ENCODE measurements at places on chromosomes 12 and 14.

DNA sequence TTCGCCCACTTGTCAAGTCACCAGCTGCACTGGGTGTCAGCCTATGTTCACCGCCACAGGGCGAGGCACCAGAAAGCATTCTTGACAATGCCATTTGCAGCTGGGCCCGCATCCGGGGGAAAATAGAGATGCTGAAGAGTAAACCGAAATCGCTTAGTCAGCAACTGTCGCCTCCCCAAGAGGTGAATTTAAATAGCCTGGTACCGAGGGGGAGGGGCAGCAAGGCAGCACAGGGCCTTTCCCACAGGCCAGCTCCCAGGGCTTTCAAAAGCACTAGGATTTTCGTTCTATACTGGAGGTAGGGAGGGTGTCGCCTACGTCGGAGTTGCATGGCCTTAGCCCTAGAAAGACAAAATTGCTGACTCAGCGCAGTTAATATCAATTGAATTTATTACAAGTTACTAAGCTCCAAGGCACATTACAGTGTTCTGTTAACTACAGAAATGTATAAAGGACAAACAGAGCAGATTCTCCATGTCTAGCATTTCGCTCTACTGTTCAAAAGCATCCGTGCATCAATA, 4.3 kb downstream of the IRF2BPL start:
- no peak for DNase-seq

- no peak for DNase-seq
Measured at GRCh38 chr14:105694961-105695360, 168.6 kb downstream of the TMEM121 start.

- no peak for DNase-seq
Measured at GRCh38 chr14:103801459-103801858, 45.9 kb downstream of the PPP1R13B start.

GRCh38 chr12:68349921-68350606, 17.9 kb upstream of the MDM1 start:
- DNase-seq = no peak

DNA sequence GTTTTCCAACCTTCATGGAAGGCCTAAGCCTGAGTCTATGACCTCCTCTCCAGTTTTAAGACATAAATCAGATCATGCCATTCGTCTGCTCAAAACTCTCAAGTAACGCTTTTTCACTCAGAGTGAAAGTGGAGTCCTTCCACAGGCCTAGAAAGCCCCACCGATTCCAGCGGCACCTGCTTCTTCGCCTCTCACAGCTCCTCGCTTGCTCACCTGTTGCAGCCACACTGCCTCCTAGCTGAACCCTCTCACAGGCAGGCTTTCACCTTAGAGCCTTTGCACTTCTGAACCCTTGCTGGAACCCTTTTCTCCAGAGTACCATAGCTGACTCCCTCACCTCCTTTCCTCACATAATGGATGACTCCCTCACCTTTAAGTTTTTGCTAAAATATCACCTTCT, 301.1 kb downstream of the ZFP36L1 start:
- DNase-seq = no peak

DNA sequence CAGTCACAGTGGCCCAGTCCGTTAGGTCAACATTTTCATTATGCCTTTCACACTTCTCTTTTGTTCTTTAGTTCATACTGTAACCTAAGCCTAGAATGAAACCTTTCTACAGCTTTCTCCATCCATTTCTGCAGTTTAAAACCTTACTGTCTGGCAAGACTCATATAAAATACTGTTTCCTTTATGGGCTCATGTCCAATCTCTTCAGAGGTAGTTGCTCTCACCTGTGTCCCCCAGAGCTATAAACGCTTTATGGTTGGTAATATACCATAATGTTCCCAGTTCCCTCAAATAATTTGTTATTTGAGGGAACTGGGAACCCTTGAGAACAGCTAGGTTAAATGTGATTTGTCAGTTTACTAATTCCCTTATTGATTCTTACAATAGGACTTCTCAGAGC, 83.0 kb downstream of the SRGAP1 start:
- no peak for DNase-seq

DNA sequence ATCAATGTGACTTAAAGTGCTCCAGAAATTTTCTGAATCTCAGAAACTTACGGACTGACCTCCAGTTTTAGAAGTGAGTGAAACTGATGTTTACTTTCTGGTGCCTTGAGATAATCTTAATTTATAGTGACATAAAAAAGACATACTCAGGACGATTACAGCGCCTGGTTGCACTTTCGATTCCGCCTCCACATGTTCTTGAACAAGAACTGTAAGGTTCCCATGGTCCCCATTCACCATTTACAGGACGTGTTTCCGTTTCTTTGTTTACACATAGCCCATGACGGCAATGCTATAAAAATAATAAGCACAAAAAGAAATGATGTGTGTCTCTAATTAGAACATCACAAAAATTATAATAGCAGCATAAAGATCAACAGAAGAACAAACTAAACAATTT, 98.2 kb downstream of the ADAMTS20 start:
- DNase-seq = no peak

DNA sequence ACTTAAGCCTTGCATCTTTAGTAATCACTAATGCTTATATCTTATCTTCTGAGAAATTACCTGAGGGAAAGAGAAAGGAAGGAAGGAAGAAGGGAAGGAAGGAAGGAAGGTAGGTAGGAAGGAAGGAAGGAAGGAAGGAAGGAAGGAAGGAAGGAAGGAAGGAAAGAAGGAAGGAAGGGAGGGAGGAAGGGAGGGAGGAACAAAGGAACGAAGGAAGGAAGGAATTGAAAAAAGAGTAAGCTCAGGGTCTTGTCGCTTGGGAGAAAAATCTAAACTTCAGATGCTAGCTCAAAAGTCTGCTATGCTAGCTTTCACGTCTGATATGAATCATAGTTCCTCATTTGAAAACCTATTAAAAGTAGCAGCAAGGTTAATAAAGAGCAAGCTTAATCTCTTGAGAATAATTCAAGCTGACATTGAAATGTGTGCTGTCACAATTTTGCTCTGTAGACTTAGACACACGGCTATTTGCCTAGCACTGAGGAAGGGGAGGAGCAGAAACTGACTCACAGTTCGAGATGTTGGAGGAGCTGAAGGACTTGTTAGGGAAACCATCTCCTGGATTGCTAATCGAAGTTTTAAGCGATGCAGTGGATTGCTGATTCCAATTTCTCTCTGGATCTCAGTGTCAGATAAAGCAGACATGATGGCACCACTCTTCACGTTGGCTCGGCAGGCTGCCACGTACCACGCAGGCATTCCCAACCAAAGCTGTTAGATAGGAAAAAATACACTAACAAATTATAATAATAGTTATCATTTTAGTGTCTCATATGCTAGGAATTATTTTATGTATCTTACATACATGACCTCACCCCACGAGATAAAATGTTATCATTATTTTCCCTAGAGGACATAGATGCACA, 216.7 kb downstream of the ACSS3 start:
- no peak for DNase-seq

DNA sequence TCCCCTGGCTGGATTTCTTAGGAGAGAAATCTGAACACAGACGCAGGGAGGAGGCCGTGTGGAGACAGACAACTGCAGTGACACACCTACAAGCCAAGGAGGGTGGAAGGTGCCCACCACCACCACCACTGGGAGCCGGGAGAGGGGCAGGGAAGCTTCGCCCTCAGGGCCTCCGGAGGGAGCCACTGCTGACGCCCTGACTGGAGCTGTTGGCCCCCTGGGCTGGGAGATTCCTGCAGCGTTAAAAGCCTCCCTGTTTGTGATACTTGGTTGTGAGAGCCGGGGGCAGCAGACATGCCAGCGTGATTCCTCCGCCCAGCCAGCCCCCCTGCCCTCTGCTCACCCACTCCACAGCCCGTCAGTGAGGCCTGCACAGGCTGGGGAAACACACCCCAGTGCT, 72.0 kb downstream of the CHGA start:
- DNase-seq = no peak

- DNase-seq = no peak
Measured at GRCh38 chr14:58946431-58946830, 242.0 kb upstream of the DAAM1 start.

DNA sequence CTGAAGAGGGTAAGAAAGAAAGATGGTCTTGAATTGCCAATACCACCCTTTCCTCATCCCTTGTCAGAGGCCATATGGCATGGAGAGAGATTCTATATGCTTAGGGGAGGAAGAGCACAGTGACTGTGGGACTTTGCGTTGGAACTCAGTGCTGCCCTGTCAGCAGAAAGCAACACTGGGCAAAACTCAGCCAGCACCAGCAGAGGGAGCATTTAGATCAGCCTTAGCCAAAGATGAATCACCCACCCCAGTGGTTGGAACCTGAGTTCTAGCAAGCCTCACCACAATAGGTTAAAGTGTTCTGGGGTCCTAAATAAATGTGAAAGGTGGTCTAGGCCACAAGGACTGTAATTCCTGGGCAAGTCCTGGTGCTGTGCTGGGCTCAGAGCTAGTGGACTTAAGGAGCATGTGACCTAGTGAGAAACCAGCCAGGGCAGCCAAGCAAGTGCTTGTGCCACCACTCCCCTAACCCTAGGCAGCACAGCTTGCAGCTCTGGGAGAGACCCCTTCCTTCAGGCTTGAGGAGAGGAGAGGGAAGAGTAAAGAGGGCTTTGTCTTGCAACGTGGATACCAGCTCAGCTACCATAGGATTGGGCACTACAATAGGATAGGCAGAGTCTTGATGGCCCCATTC, 11.4 kb upstream of the BCAT1 start:
- DNase-seq = no peak

DNA sequence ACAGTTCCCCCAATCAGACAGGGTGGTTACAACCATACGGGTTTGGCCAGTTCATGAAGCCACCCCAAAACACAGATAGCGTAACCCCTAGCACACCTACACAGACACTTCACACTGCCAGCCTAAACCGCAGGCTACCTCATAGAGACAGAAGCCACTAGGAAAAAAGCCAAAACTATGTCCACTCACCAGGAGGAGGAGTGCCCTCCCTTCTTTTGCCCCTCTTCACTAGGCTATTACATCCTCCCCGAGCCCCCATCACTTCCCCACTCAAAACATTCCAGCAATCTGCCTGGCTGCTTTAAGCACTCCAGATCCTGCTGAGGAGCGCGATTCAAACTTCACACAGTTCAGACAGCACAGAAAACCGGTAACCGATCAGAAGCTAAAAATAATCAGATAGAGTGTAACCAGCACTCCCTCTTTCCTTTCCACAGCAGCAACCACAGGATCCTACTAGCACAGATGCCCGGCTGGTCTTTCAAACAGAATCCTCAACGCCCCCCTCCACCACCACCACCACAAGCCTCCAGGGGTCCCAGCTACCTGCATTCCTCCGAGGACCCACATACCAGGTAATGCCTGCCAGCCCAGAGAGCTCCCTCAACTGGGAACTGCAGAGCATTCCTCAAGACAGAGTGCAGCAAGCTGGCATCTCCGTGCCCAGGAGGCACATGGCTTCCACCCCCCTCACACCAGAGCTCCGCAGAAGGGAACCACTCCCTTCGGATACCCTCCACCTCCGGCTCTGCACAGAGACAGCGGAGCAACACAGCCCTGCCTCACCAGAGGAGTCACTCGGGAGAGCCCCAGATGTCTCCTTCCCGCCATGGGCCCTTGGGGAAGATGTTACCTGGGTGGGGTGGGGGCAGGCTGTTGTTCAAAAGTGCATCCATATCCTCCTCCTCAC, 1.5 kb downstream of the CHD4 start:
- no peak for DNase-seq

DNA sequence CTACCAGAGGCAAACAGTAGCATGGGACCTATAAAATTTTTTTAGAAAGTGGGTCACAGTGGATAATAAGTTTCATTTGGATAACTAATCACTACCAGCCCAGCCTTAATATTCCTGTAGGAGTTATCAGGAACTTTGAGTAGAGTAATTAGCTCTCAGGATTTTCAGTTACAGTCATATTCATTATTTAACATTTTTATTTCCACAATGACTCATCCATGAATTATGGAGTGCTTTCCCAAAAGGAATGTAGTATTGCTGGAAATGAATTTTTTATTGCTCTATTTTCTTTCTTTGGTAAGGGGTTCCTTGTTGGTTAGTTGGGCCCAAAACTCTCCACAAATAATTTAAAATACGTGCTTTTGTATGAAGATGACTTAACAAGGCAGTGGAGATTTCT, 53.7 kb downstream of the ERC1 start:
- no peak for DNase-seq

- no peak for DNase-seq
Measured at GRCh38 chr12:21350975-21351374, 16.3 kb upstream of the SLCO1A2 start.

GRCh38 chr14:90341784-90342183, 10.0 kb upstream of the NRDE2 start:
- no peak for DNase-seq

GRCh38 chr12:129903092-129903945, 506 bp downstream of the TMEM132D start:
- DNase-seq = no peak

DNA sequence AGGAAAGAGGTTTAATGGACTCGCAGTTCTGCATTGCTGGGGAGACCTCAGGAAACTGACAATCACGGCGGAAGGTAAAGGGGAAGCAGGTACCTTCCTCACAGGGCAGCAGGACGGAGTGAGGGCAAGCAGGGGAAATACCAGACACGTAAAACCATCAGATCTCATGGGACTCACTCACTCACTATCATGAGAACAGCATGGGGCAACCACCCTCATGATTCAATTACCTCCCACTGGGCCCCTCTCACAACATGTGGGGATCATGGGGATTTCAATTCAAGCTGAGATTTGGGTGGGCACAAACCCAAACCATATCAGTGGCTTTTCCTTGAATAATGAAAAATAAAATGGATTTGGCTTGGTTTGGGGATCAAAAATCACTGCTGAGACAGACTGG, 380.5 kb downstream of the VRK1 start:
- no peak for DNase-seq

- no peak for DNase-seq
Measured at GRCh38 chr12:8685051-8685450, 12.7 kb upstream of the RIMKLB start.

DNA sequence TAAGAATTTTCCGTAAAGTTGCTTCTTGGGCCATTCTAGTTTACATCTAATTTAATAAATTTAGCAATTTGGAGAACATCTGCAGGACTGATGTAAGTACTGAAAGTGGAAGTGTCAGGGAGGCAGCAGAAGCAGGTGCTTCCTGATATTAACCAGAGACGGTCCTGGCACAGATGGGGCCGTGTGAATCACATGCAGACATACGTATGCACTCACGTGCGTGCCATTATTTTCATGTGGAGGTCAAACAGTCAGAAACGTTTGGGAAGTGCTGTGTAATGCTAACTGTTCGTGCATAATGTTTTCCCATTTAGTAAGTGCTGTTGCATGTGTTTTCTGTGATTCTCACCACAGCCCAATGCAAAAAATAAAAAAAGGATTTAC, 87.8 kb upstream of the DYNC1H1 start:
- no peak for DNase-seq

DNA sequence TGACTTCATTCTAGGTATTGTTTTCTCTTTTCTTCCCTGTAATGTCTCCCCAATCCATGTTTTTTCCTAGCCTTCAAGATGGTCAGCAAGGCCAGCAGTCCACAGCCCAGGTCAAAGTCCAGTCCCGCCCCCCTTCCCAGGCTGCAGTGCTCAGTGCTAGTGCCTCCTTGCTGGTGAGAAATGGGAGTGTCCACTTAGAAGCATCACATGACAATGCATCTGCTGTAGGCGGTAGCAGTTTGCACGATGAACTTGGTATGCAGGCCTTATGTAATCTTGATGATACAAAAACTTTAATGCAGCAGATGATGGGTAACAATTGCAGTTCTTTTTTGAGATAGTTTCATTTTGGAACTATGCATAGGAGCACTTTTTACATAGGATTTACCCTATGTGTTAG, 88.4 kb downstream of the PCNX1 start:
- no peak for DNase-seq

- DNase-seq = no peak
Measured at GRCh38 chr14:103122947-103123633, at the start of gene TNFAIP2. TSS of gene TNFAIP2 (plus strand) at chr14:103123461. CDS start at chr14:103126458, 2,997 bp downstream.
